Activated CD4-positive, alpha-beta memory T cell treated with anti-CD3 and anti-CD28 coated beads, Interleukin-2, amount 10 ng/mL, durations not matched to agents 7 days and 5 days (primary cell): ENCODE measurements at places on chromosomes 5 and 9. TPM values are rescaled to one million over a fixed set of nuclear protein-coding genes. Genes with fewer than 3 reads are reported as not detected.

Gene MED22
- 21.1 TPM for total RNA-seq

Gene NEUROG1
- total RNA-seq: not detected

Gene DMGDH
- total RNA-seq: 0.23 TPM

Gene FOXD4
- total RNA-seq: 0.13 TPM

DNA sequence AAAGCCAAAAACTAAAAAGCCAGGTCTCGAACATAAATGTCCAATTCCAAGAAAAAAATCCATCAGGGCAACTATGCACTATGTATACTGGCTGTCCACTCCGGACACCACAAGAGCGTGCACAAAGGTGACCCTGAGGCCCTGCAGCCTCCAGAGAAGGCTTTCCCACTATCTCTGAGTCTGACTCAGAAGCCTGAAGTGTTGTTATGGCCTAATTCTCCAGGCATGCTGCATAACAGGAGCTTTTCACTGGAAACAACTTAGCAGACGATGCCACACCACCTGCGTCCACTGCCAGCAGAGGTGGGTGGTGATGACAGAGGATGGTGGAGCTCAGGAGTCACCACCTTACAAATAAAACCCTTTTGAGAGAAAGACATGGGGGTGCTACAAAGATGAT is 63.7 kb downstream of the HABP4 start:
- no peak overlapping the region for H3K27ac ChIP-seq
- H3K36me3 ChIP-seq: no peaks in the 10 kb centered on the region
- no peak overlapping the region for H3K4me3 ChIP-seq
- no peaks in the 10 kb centered on the region for H3K27me3 ChIP-seq
- peaks cover 6% of the 10 kb centered on the region for H3K4me1 ChIP-seq
